AG09309 (cell line): ENCODE measurements at places on chromosomes 1 and 21.

GRCh38 chr1:84382127-84382526 is 16.2 kb upstream of the DNASE2B start:
- no peak for DNase-seq

DNA sequence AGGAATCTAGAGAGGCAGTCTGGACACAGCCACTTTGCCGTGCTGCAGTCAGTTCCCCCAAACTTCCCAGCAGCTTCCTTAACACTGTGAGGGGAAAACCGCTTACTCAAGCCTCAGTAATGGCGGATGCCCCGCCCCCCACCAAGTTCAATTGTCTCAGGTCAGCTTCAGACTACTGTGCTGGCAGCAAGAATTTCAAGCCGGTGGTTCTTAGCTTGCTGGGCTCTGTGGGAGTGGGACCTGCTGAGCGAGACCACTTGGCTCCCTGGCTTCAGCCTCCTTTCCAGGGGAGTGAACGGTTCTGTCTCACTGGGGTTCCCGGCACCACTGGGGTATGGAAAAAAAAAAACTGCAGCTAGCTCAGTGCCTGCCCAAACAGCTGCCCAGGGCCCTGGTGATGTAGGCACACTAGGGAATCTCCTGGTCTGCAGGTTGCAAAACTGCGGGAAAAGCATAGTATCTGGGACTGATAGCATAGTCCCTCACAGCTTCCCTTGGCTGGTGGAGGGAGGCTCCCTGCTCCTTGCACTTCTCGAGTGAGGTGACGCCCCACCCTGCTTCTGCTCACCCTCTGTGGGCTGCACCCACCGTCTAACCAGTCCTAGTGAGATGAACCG is 23.7 kb upstream of the HFM1 start:
- DNase-seq = no peak

DNA sequence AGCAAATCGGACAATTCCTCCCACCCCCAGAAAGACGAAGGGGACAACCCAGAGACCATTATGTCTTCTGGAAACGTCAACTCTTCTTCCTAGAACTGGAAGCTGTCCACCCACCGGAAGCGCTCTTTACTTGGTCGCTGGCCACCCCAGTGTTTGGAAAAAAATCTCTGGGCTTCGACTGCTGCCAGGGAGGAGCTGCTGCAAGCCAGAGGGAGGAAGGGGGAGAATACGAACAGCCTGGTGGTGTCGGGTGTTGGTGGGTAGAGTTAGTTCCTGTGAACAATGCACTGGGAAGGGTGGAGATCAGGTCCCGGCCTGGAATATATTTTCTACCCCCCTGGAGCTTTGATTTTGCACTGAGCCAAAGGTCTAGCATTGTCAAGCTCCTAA is 3.2 kb downstream of the S1PR1 start:
- no peak for DNase-seq

- DNase-seq = no peak
Observed at GRCh38 chr1:206654828-206655227, 19.5 kb downstream of the DYRK3 start.

- no peak for DNase-seq
Observed at GRCh38 chr1:150165622-150166612, 16.2 kb downstream of the PLEKHO1 start.

DNA sequence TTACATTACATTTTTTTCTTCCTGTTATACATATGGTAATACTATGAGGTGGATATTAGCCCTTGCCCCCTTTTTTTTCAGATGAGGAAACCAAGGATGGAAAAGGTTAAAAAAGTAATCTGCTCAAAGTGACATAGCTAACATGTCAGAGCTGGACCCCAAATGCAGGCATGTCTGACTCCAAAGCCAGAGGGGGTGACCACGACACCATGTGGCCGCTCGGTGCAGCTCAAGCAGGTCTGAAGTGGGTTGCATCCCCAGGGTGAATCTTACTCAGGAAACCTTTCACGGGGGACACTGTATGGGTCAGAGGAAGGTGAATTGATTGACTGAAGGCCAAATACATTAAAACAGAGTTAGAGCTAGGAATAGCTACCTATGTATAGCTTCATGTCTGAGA is 34.8 kb downstream of the CD34 start:
- DNase-seq = no peak

GRCh38 chr1:183634429-183635065 is 1.0 kb downstream of the ARPC5 start:
- DNase-seq = no peak

GRCh38 chr1:180620581-180620980 is 11.2 kb upstream of the XPR1 start:
- DNase-seq = no peak

GRCh38 chr1:172969611-172970010 is 81.1 kb downstream of the TNFSF18 start:
- peak; percentile 83 for DNase-seq

DNA sequence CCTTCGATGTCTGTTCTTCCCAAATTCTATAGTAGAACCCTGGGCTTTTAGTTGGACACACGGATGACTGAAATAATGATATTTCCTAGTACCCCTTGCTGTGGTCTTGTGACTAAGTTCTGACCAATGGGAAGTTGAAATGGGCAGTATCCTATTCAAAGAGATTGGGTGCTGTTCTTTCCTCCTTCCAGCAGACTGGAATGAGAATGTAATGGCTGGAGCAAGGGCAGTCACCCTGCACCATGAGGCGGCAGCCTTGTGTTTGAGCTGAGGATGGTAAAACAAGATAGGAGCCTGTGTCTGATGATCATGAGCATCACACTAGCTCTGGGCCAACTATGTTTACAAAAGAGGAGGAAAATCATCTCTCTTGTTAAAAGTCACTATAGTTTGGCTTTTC is 5.1 kb upstream of the SRM start:
- no peak for DNase-seq

- no peak for DNase-seq
Observed at GRCh38 chr1:230823426-230823825, 44.9 kb downstream of the C1orf198 start.

DNA sequence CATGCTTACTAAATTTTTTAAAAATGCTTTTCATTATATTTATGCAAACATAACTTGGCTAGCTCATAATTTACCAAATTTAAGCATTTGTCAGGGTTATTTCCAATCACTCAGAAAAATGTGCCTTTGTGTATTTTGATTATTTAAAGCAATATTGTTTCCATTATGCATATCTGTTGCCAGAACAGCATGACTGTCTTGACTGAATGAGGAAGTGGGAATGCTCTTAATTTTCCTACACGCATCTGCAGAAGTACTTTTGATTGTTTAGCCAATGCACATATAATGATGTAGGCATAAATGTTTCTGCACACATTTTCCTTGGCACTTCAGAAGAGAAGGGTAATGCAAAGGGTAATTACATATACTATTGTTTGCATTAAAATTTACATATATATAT is 92.5 kb upstream of the ADGRL2 start:
- DNase-seq = no peak

DNA sequence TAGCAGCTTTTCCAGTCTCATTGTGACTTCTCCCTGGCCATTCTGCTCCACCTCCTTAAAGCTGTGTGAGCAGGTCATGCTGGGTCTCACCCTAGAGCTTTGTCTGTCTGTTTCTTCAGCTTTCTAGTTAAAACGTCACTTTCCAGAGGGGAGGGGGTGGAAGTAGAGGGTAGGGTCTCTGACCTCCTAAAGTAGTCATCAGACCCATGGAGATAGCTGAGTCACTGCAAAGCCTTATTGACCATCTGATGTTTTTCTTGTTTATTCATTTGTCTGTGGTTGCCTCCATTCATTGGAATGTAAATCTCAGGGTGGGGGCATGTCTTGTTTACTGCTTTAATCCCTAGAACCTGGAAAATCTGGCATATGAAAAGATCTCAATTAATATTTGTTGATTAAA is 52.7 kb downstream of the ELF3 start:
- no peak for DNase-seq

GRCh38 chr1:109011335-109011734 is 30.6 kb downstream of the WDR47 start:
- DNase-seq = no peak

DNA sequence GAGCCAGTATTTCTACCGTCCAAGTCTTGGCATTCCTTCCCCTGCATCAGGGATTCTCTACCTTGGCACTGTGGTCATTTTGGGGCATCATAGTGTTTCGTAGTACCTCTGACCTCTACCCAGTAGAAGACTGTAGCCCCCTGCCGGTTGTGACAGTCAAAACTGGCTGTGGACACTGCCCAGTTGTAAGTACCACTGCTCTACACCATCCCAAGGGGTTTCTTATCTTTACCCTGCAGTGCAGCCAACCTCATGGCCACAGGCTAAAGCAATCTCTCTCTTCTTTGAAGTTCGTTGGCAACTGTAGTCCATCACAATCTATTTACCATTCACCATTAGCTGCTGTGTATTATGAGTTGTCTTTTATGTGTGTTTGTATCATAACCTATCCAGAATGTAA is 29.3 kb upstream of the ERO1B start:
- DNase-seq = no peak

GRCh38 chr1:246709835-246710234 is 14.4 kb upstream of the SCCPDH start:
- no peak for DNase-seq

- DNase-seq = no peak
Observed at GRCh38 chr1:247212012-247212411, 40.2 kb upstream of the ZNF124 start.

- no peak for DNase-seq
Observed at GRCh38 chr1:145719230-145720079, at the start of gene CD160. Gene CD160, plus strand, starts transcription at chr1:145719499. Its CDS starts 8,829 bp downstream, at chr1:145728328.

- DNase-seq = no peak
Observed at GRCh38 chr1:109243860-109244552, 5.3 kb upstream of the CELSR2 start.

GRCh38 chr1:59985911-59986515 is 59.4 kb upstream of the CYP2J2 start:
- no peak for DNase-seq

GRCh38 chr1:112788561-112788960 is 73.4 kb upstream of the PPM1J start:
- no peak for DNase-seq

GRCh38 chr1:244204004-244204403 is 152.9 kb downstream of the ZBTB18 start:
- no peak for DNase-seq

DNA sequence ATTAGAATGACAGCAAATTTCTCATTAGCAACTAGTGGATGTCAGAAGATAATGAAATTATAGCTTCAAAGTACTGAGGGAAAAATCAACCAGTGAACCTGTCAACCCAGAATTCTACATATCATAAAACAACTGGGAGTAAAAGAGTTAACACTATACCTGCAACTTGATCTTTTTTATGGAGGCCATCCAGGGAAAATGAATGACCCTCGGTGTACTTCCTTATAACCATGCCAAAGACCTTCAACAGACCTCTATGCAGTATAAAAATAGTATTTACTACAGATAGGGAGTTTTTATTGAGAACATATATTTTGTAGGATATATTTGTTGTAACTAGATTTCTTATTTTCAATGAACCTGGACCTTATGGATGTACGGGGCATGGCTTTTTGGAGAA is 392.5 kb upstream of the ZRANB2 start:
- DNase-seq = no peak

GRCh38 chr1:44970317-44970716 is 16.1 kb downstream of the EIF2B3 start:
- DNase-seq = peak; percentile 64

DNA sequence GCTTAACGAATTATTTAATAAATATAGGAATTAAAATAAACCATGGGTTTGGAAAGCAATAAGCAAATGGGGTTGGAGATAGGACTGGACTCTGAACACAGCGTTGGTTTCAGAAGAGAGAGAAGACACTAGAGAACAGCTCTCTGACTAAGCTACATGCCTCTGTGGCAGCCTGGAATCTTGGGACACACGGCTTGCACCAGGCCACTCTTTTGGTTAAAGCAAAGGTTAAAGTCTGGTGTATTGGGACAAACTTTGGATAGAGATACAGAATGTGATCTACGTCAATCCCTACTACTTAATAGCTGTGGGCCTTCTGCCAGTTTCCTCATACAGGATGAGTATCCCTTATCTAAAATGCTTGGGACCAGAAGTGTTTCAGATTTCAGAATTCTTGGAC is 49.7 kb upstream of the HSD17B7 start:
- DNase-seq = no peak

GRCh38 chr21:38350684-38351083 is 93.9 kb downstream of the KCNJ15 start:
- DNase-seq = no peak

DNA sequence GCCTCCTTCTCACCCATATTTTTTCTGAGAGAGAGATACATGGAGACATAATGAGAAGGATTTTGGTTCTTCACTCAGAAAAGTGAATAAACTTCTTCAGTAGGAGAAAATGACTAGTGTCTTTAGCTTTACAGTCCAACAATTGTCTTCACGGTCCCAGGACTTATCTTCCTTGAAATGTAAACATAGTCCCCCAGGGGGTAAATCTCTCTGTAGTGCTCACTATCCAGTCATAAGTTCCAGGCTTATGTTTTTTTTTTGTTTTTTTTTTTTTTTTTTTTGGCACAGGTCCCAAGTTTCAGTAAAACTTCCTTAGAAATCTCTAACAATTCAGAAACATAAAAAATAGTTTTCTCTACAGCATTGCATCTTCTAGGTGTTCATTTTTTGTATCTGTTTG is 890.2 kb upstream of the B3GALT2 start:
- no peak for DNase-seq

- DNase-seq = no peak
Observed at GRCh38 chr1:59092126-59092525, 204.8 kb upstream of the FGGY start.

GRCh38 chr1:20059847-20060246 is 10.1 kb upstream of the PLA2G5 start:
- no peak for DNase-seq

DNA sequence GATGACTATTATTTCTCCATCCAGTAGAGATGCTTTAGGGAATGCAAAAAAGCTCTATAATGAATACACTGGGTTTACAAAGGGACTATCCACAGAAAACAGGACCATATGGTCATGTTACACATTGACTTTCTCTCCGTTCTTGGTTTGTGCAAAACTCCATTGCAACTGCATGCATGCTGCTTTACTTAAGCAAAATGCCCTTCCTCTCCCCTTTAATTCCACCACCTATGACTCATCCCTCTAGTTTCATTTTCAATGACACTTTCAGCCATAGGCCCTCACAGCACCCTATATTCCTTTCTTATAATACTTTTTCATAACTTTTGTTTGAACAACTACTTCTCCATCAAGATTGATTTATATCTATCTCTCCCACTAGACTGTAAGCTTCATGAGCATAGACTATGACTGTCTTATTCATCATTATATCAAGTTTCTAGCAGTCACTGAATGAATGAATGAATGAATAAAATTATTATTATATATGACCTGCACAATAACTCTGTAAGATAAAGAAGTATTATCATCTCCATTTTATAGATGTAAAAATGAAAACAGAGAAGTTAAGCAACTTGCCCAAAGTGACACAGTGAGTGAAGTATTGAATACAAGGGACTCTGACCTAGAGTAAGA is 248.9 kb downstream of the PLPP3 start:
- peak; percentile 24 for DNase-seq

DNA sequence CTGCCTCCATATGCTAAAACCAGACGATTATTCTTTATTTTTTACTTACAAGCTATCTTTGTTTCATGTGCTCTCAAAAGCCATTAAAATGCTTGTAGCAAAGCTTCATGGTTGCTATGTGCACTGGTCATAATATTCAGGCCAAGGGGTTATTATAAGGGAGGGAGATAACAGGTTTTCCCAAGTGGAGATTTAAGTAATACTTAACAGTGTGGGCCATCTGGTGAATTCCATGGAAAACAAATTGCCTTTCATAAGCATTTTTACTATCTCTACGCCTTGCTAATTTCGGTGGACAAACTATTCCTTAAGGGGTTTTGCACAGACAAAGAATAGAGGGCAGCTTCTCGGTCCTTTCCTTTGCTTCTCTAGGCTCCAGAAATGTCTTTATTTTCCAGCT is 137.8 kb downstream of the NUF2 start:
- DNase-seq = no peak
